Adrenal gland (tissue), 19 donors: ENCODE measurements at places on chromosomes 13 and 19. TPM values are rescaled to one million over a fixed set of nuclear protein-coding genes. Genes with fewer than 3 reads are reported as not detected.

- no peaks in the 10 kb centered on the region for H3K27me3 ChIP-seq
- no peaks in the 10 kb centered on the region for H3K4me1 ChIP-seq
- H3K27ac ChIP-seq: no peak overlapping the region
- DNase-seq: no peak
- no peak overlapping the region for H3K4me3 ChIP-seq
Measured at GRCh38 chr13:89899302-89900103, 1448.0 kb upstream of the MIR17HG start.

DNA sequence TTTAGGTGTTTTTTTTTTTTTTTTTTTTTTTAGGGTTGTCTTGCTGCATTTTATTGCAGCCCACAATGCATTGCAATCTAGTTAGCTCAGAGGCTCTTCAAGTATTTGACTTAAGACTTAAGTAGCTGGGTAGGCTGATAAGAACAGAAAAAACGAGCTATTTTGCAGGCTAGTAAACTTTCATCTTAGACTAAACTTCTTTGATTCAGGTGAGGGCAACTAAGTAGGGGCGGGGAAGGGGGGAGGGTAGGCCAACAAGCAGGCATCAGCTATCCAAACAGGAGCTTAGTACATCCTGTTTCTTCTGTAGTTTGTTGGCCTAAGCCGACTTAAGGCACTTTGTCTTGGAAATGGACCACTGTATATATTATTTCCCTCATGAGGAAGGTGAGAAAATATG is 4.9 kb upstream of the TDRD3 start:
- H3K36me3 ChIP-seq: no peaks in the 10 kb centered on the region
- no peak overlapping the region for H3K27ac ChIP-seq
- H3K27me3 ChIP-seq: no peaks in the 10 kb centered on the region
- no peak overlapping the region for H3K4me3 ChIP-seq
- H3K4me1 ChIP-seq: no peaks in the 10 kb centered on the region

DNA sequence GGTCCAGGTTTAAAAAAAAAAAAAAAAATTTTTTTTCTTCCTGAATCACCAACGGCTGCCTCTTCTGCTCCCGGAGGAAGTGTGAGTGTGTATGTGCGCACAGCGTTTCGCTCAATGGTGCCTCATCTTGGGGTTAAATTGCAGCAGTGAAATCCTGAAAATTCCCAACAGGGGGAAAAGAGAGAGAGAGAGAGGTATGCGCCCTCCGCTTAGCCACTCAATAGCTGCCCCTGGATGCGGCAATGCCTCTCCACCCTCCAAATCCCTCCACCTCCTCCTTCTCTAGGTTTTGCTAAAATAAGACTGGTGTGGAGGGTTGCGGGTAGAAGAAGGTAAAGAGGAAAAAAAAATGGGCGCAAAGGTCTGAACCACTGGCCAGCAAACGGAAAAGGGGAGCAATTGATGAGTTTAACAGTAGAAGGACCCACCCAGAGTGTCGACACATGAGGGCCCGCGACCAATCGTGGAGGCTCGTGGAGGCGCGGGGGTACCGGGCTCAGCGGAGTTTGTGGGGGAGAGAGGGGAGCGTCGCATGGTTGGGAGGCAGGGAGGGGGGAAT is 853 bp upstream of the CACNA1A start:
- H3K4me1 ChIP-seq: no peaks in the 10 kb centered on the region
- no peak overlapping the region for H3K4me3 ChIP-seq
- peaks cover 34% of the 10 kb centered on the region for H3K27me3 ChIP-seq
- no peak overlapping the region for H3K27ac ChIP-seq
- no peaks in the 10 kb centered on the region for H3K36me3 ChIP-seq
- DNase-seq: no peak

- H3K4me1 ChIP-seq: peaks cover 21% of the 10 kb centered on the region
- DNase-seq: no peak
- peaks cover 53% of the 10 kb centered on the region for H3K36me3 ChIP-seq
- H3K27ac ChIP-seq: peak overlapping the region; percentile 6
- H3K27me3 ChIP-seq: no peaks in the 10 kb centered on the region
- no peak overlapping the region for H3K4me3 ChIP-seq
Measured at GRCh38 chr19:7982103-7982502, 23.3 kb downstream of the ELAVL1 start.

GRCh38 chr13:112974671-112975070 is 5.7 kb downstream of the MCF2L start:
- H3K36me3 ChIP-seq: no peaks in the 10 kb centered on the region
- DNase-seq: no peak
- no peaks in the 10 kb centered on the region for H3K4me1 ChIP-seq
- no peak overlapping the region for H3K4me3 ChIP-seq
- peaks cover 11% of the 10 kb centered on the region for H3K27me3 ChIP-seq
- H3K27ac ChIP-seq: no peak overlapping the region

KLK11 gene
- total RNA-seq: not detected

OR4F17 gene
- total RNA-seq: not detected

POLR2E gene
- total RNA-seq: 215 TPM
